ENCODE measurements at places on chromosomes 7 and 10.

DNA sequence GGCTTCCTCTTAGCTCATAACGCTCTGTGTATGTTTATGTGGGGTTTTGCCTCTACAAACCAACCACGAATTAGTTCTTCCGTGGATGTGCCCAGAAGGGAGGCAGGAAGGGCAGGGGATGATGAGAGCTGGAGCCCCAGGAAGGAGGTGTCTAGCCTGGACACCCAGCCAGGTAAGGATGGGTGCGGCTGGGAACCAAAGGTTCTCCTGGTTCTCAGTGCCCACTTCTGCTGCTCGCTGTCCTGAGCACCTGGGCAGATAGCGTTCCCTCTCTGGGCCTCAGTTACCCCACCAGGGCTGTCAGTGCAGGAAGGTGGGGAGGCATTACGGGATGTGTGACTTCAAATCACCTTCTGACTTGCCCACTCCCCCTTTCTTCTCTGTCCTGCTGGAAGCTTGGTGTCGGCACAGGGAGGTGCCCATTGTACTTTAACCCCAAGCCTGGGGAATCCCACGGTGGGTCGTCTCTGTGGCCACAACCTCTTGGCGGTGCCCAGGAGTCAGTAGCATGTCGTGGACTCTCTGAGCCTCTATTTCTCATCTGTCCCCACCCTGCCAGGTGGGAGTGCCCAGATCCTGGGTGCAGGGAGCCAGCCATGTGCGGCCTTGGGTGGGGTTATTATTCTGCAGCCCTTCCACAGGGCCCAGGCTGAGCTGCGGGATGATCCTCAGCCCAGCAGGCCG lies 18.7 kb upstream of the PCBD1 start:
- DNase-seq: no peak

GRCh38 chr10:61732629-61733278 lies 70.0 kb downstream of the CABCOCO1 start:
- DNase-seq: no peak

- no peak for DNase-seq
Measured at GRCh38 chr7:150325110-150325611, 1.8 kb upstream of the ACTR3C start.

GRCh38 chr10:5360318-5360915 lies 4.3 kb upstream of the UCN3 start:
- DNase-seq: no peak

DNA sequence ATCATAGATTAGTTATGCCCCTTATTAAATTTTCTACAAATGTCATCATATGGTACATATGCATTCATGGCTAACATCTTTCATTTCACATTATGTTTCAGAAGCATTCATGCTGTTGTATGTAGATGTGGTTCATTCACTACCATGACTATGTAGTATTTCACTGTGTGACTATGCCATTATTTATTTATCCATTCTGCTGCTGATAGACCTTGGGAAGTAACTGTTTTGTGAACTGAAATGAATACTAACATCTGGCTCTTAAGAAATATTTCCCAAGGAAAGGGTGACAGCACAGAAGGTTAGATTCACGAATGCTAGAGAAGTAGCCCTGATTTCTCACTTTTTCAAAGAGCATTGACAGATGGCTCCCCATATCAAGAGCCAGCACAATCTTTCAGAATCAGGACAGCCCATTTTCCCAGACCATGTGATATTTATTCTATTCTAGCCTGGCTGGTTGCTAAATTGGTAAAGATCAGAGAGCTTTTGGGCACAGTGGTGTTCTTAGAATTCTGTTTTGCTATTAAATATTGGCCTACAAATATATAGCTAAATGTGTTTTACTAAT lies 157.4 kb downstream of the DYNC1I1 start:
- no peak for DNase-seq

- no peak for DNase-seq
Measured at GRCh38 chr7:54933643-54934042, 85.2 kb upstream of the EGFR start.

DNA sequence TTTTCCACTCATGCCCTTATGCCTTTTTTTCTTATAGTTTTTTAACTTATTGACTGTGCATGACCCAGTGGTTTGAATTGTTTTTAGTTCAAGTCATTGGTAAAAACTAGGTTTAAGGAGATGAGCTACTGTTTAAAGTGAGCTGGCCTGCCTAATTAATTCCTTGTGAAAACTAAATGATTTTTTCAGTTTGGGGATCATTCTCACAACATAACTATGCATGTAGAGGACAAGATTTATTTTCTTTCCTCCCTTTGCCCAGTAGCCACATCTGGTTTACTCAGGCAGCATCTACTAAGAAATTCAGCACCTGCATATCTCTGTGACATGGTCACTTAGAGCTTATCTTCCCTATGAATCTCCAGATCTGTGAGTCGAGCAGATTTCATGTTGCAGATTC lies 1.7 kb downstream of the ADO start:
- no peak for DNase-seq

GRCh38 chr10:102001435-102002068 lies 54.4 kb downstream of the ARMH3 start:
- DNase-seq: no peak

GRCh38 chr7:128692623-128693270 lies 20.7 kb downstream of the GARIN1A start:
- DNase-seq: no peak

DNA sequence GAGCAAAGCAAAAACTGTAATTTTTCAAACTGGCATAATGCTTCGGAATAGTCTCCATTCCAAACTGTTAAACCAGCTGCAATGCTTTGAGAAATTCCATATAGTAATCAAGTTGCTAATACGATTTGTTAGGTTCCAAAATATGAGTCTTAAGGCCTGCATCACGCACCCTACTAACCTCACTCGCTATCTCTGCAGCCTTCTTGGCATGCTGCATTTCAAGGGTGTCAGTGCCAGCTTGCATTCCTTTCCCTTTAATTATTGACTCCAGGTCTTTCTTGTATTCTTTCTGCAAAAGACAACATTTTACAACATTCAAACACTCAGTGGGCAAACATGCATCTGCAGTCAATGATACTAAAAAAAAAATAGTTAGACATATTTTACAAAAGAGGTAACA lies 61.8 kb downstream of the NEBL start:
- no peak for DNase-seq

DNA sequence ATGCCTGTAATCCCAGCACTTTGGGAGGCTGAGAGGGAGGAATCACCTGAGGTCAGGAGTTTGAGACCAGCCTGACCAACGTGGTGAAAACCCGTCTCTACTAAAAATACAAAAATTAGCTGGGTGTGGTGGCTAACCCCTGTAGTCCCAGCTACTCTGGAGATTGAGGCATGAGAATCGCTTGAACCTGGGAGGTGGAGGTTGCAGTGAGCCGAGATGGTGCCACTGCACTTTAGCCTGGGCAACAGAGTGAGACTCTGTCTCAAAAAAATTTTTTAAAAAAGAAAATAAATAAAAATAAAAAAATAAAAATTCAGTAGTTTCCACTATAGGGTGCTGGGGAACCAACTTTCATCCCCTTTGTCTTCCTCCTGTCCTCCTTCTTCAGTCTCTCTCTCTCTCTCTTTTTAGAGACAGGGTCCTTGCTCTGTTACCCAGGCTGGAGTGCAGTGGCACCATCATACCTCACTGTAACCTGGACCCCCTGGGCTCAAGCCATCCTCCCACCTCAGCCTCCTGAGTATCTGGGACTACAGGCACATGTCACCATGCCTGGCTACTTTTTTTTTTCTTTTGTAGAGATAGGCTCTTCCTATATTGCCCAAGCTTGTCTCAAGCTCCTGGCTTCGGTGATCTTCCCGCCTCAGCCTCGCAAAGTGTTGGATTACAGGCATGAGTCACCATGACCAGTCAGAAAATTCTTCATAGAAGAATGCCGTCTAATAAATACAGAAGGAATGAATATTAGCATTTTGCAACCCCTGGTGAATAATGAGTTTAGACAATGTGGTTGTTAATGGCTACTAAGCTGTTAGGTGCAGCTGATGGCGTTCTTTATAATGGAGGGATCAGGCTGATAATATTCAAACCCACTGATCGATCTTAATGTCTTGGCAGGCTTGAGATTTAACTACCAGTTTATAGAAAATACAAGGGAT lies 20.6 kb downstream of the RBM20 start:
- DNase-seq: no peak

- DNase-seq: no peak
Measured at GRCh38 chr7:139853506-139854123, 24.6 kb downstream of the TBXAS1 start.

DNA sequence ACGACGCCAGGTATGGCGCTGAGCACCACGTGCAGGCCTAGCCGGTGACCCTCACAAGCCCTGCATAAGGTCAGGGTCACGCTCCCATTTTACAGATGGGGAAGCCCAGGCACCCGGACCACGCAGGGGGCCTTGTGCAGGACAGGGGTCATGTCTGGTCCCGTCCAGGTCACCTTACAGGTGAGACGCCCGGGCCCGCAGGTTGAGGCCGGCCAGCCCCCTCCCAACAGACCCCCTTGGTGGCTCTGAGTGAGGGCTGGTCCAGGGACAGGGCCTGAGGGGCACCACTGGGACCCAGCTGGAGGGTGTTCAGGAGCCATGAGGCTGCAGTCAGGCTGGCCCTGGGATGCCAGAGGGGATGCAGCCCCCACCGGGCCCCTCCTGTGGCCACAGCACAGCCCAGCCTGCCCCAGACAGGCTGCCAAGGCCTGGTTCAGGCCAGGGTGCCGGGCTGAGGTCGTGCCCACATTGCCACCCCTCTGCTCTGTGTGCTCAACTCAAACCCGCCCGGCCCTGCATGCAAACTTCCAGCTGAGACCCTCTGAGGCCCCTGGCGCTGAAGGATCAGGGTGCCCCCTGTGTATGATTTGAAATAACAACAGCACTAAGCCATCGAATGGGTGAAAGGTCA lies 69.0 kb downstream of the PWWP2B start:
- DNase-seq: no peak

GRCh38 chr10:87760195-87760905 lies 57.7 kb downstream of the ATAD1 start:
- no peak for DNase-seq

DNA sequence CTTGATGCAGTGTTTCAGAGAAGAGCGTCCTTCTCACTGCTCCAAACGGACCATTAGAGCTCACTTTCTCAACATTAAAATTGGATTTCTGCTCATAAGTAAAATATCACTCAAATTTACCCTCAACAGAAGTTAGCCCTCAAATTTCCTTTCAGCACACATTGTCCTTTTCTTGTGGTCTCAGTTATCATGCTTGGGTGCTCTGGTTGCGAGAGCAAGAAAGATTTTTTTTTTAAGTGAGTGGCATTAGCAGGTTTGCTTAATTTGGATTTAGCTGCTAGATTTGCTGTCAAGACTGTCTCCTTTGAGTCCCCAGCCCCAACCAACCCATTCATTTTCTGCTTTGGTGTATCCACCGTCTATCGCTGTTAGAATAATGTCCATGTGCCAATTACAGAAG lies 2.6 kb upstream of the CH25H start:
- DNase-seq: no peak

- DNase-seq: no peak
Measured at GRCh38 chr7:35519971-35520809, 174.7 kb downstream of the HERPUD2 start.

- DNase-seq: no peak
Measured at GRCh38 chr10:129924375-129925085, 39.5 kb downstream of the EBF3 start.

- no peak for DNase-seq
Measured at GRCh38 chr7:26054386-26054785, 97.6 kb upstream of the NFE2L3 start.

DNA sequence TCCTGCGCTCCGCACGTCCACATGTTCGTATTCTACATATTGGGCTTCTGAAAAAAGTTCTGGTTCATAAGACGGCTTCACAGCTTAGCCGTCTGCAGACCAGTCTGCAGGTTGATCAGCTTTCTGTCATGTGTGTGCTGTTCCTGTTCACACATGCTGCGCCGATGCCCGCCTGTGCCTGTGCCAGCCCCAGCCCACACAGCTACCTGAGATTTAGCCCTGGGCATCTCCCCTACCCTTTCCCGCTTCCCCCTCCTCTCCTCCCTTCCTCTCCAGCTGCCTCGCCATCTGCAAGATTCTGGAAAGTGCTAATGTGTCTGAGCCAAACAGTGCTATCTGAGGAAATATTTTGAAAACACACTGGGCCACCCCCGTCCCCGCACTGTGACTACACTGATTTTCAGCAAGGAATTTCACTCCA lies 7.1 kb downstream of the CHST3 start:
- no peak for DNase-seq

- DNase-seq: no peak
Measured at GRCh38 chr10:133123746-133124356, 36.1 kb downstream of the ADGRA1 start.

GRCh38 chr7:2873146-2873545 lies 29.0 kb upstream of the GNA12 start:
- no peak for DNase-seq

- no peak for DNase-seq
Measured at GRCh38 chr7:157726764-157727163, 390.0 kb downstream of the DNAJB6 start.

DNA sequence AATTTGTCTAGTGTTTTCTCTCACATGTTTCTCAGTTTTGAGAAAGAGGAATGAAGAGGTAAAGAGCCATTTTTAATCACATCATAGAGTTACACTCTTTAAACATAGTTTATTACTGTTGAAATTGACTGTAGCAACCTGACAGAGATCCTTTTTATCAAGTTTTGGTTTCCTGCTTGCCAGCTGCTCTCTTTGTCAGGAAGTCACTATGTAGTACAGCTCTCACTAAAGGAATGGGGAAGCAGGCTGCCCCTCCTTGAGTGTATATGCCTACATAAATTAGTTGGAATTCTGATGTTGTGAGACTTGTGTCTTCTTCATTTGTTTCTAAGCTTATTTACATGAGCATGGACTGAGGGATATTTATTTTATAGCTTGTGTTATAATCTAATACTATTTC lies 1274.0 kb upstream of the CELF2 start:
- DNase-seq: no peak

- no peak for DNase-seq
Measured at GRCh38 chr10:96681524-96681923, 38.8 kb downstream of the PIK3AP1 start.

GRCh38 chr7:14717816-14718215 lies 184.7 kb downstream of the DGKB start:
- no peak for DNase-seq

DNA sequence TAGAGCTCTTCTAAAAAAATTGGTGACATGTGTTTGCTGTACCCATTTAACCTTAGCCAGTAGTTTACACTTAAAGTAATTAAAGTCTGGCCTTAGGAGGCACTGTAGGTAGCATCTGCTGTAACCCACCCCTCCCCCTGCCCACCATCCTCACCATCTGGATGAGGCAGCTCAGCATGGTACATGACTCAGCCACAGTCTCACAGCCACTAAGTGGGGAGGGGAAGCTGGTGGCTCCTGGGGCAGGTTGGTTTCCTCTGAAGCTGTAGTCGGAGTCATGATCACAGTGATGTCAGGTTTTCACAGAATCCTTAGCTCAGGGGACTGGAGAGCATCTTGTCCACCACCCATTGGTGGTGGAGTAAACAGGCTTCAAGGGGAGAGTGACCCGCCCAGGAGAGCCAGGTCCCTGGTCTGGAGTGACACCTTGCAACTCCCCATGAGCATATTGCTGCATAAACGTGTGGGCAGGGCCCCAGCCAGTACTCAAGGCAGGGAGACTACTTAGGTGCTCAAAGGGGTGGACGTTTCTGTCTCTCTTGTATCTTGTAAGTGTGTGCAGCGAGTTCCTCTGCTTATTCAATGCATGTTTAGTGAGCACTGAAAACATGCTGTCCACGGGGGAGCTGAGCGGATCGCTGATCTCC lies 125.9 kb downstream of the GRK5 start:
- DNase-seq: no peak
